ENCODE measurements at places on chromosomes 12 and 14. TPM values are rescaled to one million over a fixed set of nuclear protein-coding genes. Genes with fewer than 3 reads are reported as not detected.

SYT10 gene
- not detected for total RNA-seq

DNA sequence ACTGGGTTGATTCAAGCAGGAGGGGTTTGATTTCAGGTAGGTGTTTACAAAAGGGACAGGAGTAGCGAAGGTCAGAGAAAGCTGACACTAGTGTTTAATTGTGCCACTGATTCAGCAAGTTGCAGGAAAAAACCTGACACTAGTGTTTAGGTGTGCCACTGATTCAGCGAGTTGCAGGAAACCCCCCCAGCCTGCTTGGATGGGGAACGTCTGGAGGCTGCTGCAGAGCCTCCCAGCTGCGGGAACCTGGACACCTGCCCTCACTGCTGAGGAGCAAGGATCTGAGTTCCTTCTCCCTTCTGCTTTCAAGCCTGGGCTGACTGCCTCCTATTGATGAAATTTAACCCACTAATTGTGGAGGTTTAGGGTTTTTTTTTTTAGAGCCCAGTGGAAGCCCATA, 84.2 kb downstream of the AVPR1A start:
- DNase-seq: no peak

DNA sequence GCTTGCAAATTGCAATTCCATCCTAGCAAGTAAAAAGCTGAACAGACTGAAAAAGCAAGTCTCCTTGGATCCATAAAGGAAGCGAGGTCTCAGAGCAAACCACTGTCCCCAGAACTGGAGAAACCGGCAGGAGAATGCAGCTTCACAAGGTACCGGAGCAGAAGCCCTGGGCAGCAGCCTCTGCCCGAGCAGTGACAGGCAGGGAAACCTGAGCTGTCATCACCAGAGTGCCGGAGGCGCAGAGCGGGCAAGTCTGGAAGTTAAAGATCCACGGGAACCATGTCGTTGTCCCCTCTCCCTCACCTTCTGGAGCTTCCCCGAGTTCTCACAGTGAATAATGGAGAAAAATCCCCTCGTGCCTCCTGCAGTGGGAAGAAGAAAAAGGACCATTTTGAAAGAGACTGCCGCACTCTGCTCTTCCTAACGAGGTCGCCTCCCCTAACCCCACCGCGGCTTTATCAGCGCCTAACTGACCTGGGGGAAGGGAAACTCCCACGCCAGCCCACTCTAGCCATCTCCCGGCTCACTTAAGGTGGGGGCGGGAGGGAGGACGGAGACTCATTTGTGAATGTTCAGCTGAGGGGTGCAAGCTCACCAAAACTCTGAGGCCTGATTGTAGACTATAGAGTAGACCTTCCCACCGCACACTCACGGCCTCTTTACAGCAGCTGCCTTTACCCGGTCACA, 27.8 kb downstream of the FBXL14 start:
- no peak for DNase-seq

GRCh38 chr12:117329756-117330155, 31.7 kb downstream of the NOS1 start:
- no peak for DNase-seq

DNA sequence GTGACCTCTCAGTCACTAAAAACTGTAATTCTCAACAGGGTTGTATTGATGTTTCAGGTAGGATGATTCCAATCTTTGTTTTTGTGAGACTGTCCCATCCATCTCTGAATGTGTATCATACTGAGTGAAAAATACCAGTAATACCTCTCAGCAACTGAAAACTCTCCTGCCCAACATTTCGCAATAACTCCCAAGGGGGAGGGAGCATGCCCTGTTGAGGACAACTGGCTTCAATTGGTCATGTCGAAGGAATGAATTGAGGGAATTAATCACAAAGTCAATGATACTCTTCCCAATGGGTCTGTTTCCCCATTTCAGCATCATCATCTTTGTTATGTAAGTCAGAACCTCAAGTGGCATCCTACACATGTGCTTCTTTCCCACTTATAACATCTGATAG, 102.4 kb upstream of the E2F7 start:
- DNase-seq: peak; percentile 86

HOXC12 gene
- 0.38 TPM for total RNA-seq

DNA sequence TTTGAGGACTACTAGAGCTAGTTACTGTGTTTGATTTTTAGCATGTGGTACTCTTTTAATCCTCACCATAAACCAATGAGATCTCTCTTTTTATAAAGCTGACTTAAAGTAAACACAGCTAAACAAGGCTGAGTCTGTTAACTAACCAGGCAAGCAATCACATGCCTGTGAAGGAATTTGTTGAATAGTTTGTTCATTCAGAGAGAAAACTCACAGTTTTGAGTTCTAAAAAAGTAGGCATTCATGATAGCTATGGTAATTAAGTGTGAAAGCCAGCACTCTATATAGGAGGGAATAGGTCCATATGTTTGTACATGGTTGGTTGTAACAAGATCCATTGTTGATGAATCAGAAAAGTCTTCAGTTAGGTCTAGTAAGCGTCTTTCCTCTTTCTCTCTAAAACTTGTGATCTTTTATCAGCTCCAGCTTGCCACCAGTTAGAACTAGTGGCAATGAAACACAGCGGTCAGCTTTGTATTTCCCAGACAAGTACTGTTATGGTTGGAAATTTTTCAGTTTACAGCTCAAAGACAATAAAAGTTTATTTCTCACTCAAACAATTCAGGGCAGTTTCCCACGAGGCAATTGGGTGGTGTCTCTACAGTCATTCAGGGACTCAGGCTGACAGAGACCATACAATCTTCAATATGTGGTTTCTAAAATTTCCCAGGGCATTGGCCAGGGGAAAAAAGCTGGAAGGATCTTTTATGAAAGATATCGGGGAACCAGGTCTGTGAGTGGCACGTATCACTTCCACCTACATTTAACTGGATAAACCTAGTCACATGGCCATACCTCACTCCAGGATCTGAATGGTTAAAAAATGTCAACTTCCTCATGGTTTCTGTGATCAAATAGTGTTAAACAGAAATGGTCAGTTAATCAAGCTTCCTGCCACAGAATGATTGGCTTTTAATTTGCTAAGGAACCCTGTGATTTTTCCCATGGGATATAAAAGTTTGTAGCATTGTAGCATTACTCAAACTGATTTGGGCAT, 203.1 kb downstream of the KIF21A start:
- DNase-seq: no peak

ACOT6 gene
- total RNA-seq: not detected

OVCH1 gene
- total RNA-seq: 0.11 TPM

GRCh38 chr14:102594514-102595175, 2.2 kb downstream of the RCOR1 start:
- DNase-seq: peak; percentile 57

- no peak for DNase-seq
Observed at GRCh38 chr14:62409169-62409568, 636.1 kb downstream of the KCNH5 start.

DNA sequence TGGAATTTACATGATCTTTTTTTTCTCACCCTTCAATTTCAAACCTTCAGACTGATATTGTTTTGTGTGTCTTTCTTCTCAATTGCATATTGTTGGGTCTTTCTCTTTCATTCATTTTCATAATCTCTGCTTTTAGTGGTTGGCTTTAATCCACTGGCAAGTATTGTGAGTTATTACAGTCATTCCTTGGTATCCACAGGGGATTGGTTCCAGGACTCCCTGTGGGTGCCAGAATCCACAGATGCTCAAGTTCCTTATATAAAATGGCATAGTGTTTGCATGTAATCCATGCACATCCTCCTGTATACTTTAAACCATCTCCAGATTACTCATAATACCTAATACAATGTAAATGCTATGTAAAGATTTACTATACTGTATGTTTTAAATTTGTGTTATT, 29.7 kb upstream of the PARP11 start:
- DNase-seq: no peak

PLEKHG7 gene
- total RNA-seq: not detected

- DNase-seq: no peak
Observed at GRCh38 chr14:97077253-97077653, 280.1 kb downstream of the VRK1 start.

- DNase-seq: peak; percentile 60
Observed at GRCh38 chr12:48189331-48190125, 6.1 kb downstream of the CCDC184 start.

ADAM21 gene
- total RNA-seq: 1.3 TPM

DNA sequence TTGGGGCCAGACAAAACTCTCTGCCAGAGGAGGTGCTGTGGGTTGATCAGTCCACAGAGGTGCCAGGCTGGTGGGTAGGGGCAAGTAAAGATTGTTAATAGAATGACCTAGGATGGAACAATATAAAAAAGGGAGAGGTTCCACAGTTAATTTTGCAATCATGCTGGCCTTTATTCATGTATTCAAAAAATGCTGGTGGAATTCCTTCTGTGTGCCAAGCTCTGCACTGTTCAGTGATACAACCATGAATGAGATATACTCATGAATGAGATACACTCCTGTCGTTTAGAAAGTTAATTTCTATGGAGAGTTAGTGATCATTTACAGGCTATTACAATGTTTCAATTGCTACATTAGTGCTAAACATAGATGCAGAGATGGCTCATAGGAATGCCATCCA, 252.6 kb upstream of the RMST start:
- DNase-seq: no peak

DNA sequence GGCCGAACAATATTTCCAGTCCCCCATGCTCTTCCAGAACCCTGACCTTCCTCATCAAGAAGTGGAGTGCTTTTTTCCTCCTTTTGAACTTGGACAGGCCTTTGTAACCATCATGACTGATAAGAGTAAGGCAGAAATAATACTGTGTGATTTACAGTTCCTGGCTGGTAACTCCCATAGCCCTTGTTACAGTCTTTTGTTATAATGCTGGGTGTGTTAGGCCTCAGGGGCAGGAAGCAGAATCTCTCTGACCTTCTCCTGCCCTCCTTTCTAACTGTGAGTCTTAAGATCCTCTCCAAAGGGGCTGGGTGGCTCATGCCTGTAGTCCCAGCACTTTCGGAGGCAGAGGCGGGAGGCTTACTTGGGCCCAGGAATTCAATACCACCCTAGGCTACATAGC, 59.5 kb downstream of the BCAT1 start:
- DNase-seq: no peak

DNA sequence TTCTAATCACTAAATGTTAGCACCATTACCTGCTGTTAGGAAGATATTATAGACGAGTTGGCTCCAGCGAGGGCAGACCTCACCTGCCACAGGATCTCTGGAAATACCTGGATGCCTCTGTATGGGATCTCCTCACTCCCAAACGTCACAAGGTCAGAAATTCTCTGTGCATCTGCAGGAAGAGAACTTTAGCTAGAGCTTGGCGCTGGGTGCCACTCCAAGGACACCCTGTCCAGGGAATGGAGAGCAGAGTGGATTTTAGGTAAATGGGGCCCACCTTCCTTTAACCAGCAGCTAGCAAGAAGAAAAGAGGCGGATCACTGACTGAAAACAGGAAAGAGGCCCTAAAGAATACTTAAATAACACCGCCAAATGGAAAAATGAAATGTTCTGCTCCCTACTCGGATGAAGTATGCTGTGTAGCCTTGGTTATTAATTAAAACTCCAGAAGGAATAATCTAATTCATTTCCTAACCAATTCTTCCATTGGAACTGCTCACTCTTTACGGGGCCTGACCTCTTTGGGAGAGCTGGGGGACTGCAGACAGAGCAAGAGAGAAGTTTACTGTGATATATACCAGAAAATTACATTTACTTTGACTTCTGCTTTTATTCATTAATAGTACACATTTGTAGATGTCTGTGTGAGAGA, 4.2 kb upstream of the FOXG1 start:
- no peak for DNase-seq

DNA sequence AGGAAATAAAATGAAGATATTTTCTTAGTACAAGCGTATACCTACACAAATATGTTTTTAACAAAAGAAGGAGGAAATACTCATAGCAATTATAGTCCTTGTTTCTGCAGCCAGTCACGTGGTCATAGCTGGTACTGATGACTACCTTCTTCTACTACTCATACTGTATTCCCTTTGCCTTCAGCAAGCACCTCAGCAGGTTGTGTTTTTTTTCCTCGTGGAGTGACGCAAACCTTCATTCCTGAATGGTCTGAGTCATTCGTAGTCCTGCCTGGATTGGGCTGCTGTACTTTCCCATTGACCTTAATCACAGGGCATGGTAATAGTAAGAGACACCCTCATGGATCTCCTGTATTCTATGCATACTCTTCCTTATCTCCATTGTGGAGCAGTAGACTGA, 25.7 kb upstream of the SLC16A7 start:
- DNase-seq: peak; percentile 8

- no peak for DNase-seq
Observed at GRCh38 chr14:56650048-56650447, 70.5 kb downstream of the TMEM260 start.

DNA sequence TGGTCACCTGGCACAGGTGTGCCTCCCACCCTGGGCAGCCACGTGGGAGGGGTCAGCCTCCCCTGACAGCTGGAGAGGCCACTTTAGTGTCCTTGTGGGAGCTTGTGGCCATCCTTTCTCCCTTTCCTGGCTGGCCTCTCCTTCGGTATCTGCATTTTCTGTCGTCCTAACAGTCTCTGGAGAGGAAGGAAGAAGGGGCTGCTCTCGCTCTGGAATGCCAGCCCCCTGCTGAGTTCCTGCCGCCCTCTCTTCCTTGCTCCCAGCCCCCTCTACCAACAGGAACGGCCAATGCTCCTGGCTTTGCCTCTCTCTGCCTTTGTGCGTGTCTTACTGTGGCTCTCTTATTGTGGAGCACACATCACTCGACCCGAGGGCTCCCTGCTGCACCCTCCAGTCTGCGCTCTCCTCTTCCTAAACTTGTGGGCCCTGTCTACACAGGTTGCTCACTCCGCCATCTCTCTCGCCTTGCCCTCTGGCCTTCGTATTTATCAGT, 70.8 kb downstream of the FBXL14 start:
- DNase-seq: no peak

DNA sequence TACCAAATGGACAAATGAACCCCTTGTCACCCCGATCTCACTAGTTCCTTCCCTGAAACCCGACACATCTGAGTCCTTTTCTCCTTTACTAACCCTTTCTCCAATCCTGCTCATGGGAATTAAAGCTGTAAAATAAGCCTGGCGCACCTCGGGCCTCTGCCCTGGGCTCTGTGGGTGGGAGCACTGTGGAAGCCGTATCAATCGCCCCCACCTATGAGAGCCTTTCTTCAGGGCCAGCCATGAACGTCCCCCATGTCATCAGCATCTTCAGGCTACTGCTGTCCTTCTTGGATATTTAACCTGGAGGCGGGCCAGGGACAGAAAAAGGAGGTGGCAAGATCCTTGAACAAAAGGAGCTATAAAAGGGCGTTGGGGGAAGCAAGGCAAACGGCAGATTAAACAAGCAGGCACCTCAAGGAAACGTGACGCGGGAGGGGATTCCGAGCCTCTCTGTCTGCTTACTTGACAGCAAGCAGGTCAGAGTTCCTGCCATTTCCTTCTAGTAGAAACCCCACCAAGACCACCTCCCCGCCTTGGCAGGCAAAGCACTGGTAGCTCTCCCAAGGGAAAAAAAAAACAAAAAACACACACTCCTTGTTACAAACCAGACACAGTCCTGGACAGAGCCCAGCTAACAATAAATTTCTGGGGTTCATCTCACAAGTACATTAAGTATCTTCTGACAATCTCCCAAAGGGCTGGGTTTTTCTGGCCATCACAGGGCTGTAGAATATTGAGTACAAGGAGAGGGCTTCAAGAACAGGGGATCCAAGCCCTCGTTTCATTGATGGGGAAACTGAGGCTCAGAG, 62.9 kb downstream of the DPF3 start:
- no peak for DNase-seq
